ENCODE measurements at places on chromosomes 3 and 15.

DNA sequence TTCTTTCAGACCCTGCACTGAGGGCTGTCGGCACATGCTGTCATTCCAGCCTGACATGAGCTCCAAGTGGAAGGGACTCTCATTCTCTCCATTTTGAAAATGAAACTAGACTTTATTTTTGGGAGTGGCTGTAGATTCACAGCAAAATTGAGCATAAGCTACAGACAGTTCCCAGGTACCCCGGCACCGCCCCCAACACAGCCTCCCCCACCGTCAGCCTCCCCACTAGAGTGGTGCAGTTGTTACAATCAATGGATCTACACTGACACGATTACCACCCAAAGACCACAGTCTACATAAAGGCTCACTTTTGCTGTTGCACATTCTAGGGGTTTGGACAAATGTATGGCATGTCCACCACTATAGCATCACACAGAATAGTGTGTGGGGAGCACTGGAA lies 29.5 kb upstream of the FGD5 start:
- DNase-seq: no peak

GRCh38 chr3:56484122-56484521 lies 15.9 kb upstream of the ERC2 start:
- DNase-seq: no peak

GRCh38 chr3:165463531-165463930 lies 267.3 kb upstream of the SLITRK3 start:
- no peak for DNase-seq

DNA sequence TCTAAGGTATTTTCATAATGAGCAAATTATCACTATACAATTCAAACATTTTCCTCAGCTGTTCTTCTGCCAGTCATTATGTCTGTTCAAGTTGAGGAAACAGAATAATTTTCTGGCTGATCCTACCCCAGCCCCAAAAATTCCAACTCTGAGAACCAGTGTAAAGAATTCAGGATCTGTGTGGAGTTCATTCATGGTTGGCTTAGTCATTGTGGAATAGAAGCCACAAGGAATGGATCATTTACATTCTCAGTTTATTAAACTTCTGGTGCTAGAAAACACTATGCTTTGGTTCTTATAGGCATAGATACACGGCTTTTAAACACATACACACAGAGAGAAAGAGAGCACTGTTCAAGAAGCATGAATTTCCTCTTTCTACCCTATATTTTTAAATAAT lies 134.6 kb downstream of the CMSS1 start:
- DNase-seq: no peak

DNA sequence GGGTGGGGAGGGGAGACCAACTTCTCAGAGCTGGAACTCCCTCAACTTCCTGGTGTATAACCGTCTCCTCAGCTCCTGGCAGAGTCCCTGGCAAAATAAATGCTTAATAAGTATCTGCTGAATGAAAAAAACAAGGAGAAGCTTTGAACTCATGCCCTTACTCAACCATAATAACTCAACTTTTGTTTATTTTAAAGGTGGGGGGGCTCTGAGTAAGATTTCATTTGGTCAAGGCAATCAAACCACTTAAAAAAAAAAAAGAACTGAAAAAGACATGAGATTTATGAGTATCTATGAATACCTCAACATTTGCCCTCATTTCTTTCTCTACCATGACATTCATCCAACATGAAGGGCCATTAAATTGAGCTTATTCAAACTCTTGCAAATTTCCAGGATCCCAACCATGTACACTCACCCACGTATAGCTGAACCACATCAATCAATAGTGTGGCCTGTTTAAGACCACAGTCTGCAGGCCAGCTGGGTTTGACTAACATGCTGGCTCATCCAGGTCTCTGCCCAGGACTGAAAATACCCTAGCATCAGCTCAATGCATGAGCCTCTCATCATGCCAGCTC lies 157.9 kb downstream of the FOXP1 start:
- DNase-seq: peak; percentile 62

DNA sequence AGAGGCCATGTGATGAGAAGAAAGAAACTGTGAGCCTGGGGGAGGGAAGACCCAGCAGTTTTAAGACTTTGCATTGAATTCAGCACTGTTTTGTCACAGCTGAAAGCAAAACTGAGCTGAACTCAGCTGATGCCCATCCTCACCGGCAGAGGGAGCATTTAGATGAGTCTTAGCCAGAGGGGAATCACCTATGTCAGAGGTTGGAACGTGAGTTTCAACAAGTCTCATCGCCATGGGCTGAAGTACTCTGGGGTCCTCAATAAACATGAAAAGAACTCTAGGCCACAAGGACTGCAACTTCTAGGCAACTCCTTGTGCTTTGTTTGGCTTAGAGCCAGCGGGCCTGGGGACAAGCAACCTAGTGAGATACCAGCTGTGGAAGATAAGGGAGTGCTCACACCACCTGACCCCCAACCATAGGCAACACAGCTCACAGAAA lies 324.5 kb downstream of the TBL1XR1 start:
- peak; percentile 63 for DNase-seq

- DNase-seq: no peak
Observed at GRCh38 chr15:60821462-60822061, 342.6 kb upstream of the ICE2 start.

- no peak for DNase-seq
Observed at GRCh38 chr3:102002056-102002455, 152.7 kb downstream of the NFKBIZ start.

DNA sequence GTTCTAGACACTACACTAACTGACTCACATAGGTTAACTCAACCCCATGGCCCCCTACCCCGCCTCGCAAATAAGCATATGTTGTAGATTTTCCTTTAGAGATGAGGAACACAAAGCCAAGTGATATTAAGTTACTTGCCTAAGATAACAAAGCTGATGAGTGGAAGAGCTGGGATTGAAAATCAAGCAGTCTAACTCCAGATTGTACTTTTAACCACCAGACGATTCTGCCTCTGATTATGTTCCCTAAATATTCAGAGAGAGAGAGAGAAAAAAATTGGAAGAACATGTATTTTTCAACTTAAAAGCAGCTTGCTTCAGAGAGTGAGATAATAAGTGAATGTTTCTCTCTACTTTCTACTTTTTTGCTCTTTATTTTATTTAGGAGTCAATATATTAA lies 66.9 kb upstream of the THBS1 start:
- DNase-seq: no peak

DNA sequence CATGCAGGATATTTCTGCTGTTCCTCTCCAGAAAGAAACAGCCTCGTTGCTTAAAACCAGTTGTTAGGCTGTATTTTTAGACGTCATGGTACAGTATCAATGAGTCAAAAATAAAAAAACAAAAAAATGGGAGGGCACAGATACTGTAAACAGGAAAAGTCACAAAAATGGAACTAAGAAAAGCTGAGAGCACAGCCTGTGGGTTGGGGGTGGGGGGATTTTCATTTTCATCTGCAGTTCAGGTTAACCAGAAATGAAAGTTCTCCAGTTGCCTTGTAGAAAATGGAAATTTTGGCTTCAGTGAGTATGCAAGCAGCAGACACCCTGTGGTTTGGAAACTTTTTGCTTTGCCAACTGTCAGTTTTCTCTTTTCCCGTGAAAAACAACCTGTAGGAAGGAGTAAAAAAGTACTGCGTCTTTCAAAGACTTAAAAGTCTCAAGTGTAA lies 59.0 kb downstream of the FRMD4B start:
- peak; percentile 75 for DNase-seq

GRCh38 chr15:90055182-90055581 lies 47.1 kb downstream of the IDH2 start:
- DNase-seq: no peak

DNA sequence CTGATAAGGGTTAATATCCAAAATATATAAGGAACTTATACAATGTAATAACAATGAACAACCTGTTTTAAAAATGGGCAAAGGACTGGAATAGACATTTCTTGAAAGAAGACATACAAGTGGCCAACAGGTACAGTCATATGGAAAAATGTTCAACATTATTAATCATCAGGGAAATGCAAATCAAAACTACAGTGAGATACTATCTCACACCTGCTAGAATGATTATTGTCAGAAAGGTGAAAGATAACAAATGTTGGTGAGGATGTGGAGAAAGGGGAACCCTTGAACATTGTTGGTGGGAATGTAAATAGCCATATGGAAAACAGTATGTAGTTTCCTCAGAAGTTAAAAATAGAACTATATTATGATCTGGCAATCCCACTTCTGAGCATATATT lies 20.4 kb downstream of the GOLM2 start:
- DNase-seq: no peak

DNA sequence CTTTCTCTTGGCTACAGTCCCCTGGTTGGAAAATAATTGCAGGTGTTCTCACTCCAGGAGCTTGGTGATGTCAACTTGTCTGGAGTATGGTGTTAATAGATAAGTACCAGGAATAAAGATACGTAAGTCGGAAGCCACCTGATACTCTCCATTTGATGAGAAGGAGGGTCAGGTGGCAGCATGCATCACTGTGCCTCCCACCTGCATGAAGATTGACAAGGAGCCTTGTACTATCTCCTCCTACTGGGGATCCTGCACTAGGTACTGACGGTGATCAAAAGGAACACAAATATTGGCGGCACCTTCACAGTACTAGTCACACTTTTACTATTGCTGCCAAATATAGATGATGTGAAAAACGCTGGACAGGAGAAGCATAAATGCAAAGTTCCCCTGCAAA lies 32.6 kb upstream of the GABRB3 start:
- DNase-seq: no peak

GRCh38 chr3:127363171-127363570 lies 75.3 kb upstream of the PRR20G start:
- DNase-seq: no peak

- DNase-seq: no peak
Observed at GRCh38 chr3:58487140-58487886, 4.6 kb upstream of the KCTD6 start.

DNA sequence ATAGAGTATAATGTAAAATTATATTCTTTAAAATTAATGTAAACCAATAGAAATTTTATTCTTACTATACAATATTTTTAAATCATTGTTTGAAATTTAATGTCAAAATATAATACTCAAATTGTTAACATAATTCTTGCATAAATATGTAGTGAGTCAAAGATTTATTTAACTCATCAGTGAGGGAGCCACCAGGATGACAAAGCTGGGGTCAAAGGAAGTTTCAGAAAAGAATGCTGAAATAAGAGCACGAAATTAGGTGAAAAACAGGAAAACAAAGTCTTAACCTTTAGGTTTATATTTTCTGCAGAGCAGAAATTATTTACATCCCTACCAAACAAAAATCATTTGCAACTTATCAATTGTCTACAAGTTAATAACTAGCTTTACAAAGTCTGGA lies 74.1 kb downstream of the DIPK2A start:
- DNase-seq: no peak

DNA sequence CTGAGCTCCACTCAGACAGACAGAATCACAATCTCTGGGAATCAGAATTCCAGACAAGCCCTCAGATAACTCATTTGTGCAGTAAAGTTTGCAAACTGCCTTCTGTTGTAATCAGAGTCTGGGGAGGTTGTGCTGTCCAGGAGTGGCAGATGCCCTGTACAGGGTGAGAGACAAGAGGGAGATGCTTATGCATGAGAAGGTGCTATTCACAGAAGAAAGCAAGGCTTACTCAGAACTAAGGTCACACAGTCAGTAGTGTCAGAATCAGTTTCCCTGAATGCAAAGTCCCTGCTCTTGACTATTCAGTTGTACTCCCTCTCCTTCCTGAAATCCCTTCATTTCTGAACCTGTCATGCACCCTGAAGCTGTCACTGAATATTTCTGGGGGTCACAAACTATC lies 43.7 kb downstream of the SRPRB start:
- DNase-seq: no peak

DNA sequence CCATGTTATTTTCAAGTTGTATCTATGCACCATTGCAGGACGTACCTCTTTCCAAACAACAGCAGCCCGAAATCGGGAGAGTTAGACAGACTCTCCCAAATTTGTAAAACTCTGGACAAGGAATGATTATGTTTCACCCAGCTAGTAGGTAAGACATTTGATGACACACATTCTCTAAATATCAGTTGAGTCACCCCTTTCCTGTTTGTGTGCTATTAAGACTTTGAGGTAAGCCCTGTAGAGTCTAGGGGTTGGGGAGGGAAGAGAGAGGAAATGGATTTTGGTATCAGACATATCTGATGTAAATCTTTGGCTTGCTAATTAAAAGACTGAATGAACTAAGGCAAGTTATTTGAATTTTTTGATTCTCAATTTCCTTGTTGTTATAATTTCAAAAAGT lies 999.0 kb downstream of the TUSC7 start:
- no peak for DNase-seq

DNA sequence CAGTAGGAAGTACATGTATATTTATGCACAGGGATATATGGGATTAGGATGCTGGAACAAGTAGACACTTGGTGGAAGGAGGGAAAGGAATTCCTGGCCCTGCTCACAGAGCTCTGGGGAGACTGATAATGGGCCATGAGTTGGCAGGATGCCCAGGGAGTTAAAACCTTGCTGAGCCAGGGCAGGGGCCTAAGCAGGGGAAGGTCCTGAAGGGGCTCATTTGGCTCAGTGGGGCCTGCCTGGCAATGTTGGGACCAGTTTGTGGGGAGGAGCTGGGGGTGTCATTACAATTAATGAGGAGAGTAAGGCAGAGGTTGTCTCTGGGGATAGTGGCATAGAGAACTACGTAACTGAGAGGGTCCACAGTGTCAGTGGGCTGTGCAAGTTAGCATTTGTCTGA lies 124.2 kb upstream of the ADPGK start:
- no peak for DNase-seq

- no peak for DNase-seq
Observed at GRCh38 chr15:52144656-52145178, 32.1 kb upstream of the BCL2L10 start.

GRCh38 chr15:100761290-100761935 lies 118.2 kb upstream of the ALDH1A3 start:
- no peak for DNase-seq

- DNase-seq: no peak
Observed at GRCh38 chr3:124985349-124985748, 50.8 kb upstream of the MUC13 start.

DNA sequence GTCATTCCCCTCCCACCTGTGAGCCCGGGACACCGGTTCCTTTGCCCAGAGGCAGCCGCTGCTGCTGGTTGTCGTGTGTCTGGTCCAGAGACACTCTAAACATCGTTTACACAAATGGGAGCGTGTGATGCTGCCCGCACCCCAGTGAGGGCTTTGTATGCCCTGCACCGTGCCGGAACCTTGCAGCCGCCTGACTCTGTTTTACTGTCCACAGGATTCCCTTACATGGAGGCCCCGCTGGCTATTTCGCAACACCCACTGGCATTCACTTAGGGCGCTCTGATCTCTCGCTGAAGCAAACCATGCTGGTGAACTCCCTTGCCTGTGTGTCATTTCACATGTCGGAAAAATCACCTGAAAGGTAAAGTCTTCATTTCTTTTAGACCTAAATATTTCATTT lies 100.8 kb upstream of the SLC6A6 start:
- no peak for DNase-seq

GRCh38 chr15:74136814-74137536 lies 6.6 kb downstream of the ISLR2 start:
- no peak for DNase-seq

- no peak for DNase-seq
Observed at GRCh38 chr3:127164615-127165014, 28.3 kb upstream of the PRR23E start.

- no peak for DNase-seq
Observed at GRCh38 chr3:71517271-71517791, 66.2 kb downstream of the FOXP1 start.
